ENCODE measurements at places on chromosomes 5 and 9.

DNA sequence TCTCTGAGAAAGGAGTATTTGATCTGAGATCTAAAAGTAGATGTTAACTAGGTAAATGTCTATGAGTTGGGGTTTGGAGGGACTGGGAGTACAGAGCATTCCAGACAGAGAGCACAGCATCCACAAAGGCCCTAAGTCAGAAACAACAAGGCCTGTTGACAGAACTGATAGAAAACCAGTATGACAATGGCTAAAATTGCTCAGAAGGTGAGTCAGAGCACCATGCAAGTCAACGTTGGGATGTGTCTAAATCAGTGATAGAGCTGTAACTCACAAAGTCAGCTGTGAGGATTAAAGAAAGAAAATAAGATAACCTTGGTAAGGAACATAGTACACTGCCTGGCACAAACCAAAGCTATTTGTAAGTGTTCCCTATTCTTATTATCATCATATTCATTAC lies 124.0 kb downstream of the CETN3 start:
- DNase-seq = no peak

- DNase-seq = no peak
Measured at GRCh38 chr5:69046375-69046957, 47.3 kb upstream of the SLC30A5 start.

GRCh38 chr9:130842545-130842944 lies 7.5 kb downstream of the ABL1 start:
- no peak for DNase-seq

- DNase-seq = no peak
Measured at GRCh38 chr5:178365501-178366440, 133.2 kb upstream of the PHYKPL start.

GRCh38 chr5:109479260-109479860 lies 69.6 kb upstream of the PJA2 start:
- peak; percentile 4 for DNase-seq

GRCh38 chr5:58498340-58498942 lies 7.2 kb downstream of the GAPT start:
- DNase-seq = peak; percentile 26

DNA sequence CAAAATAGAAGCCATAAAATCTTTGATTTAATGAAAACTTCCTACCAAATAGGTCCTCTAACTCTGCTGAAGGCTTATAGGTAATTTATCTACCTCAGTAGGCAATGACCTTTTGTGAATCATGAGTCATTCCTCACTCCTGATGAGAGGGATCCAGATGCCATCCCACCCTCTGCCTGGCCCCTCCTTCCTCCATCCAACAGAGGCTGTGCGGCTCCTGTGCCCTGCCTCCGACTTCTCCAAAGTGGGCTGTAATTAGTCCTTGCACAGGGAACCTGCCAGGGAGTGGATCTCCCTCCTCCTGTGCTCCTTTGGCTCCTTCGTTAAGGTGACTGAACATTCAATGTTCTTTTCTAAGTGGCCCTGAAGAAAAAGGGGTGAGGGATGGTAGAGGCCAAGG lies 213.9 kb upstream of the TBCA start:
- no peak for DNase-seq

GRCh38 chr9:8766096-8766495 lies 966.5 kb upstream of the DMAC1 start:
- DNase-seq = no peak

- peak; percentile 42 for DNase-seq
Measured at GRCh38 chr9:107737987-107738743, 248.6 kb upstream of the KLF4 start.

DNA sequence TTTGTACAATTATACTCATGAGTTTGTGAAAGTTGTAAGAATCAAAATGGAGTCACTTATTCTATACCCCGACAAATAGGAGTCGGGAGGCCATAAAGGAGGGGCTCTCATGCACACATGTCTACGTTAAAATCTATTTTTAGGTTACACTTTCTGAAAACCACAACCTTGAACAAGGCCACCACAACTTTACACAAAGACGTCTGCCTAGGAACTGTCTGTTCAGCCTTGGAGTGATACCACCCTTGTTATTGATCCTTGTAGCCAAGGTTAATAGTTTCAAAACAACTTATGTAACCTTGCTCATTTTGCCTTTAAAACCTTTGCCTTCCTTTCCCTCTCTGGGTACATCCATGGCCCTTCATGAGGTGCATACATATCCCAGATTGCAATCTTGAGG lies 4.1 kb upstream of the NDFIP1 start:
- no peak for DNase-seq

GRCh38 chr9:136437430-136437829 lies 2.2 kb downstream of the INPP5E start:
- DNase-seq = no peak

DNA sequence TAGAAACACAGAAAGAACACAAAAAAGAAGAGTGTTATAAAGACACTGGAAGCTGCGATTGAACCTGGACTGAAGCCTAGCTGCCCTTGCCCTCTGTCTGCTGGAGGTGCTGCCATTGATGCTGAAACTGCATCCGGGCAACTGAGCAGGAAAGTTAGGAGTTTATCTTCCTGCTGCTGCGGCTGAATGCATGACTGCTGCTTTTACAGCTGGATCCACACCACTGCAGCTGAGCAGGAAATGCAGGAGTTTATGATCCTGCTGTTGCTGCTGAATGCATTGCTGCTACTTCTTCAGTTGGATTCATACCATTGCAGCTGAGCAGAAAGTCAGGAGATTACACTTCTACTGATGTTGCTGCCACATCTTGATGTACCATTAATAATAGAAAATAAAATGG lies 21.8 kb upstream of the JAKMIP2 start:
- no peak for DNase-seq

- DNase-seq = no peak
Measured at GRCh38 chr5:16709691-16710433, 93.1 kb upstream of the RETREG1 start.

- DNase-seq = no peak
Measured at GRCh38 chr5:118310401-118310800, 677.9 kb downstream of the DTWD2 start.

DNA sequence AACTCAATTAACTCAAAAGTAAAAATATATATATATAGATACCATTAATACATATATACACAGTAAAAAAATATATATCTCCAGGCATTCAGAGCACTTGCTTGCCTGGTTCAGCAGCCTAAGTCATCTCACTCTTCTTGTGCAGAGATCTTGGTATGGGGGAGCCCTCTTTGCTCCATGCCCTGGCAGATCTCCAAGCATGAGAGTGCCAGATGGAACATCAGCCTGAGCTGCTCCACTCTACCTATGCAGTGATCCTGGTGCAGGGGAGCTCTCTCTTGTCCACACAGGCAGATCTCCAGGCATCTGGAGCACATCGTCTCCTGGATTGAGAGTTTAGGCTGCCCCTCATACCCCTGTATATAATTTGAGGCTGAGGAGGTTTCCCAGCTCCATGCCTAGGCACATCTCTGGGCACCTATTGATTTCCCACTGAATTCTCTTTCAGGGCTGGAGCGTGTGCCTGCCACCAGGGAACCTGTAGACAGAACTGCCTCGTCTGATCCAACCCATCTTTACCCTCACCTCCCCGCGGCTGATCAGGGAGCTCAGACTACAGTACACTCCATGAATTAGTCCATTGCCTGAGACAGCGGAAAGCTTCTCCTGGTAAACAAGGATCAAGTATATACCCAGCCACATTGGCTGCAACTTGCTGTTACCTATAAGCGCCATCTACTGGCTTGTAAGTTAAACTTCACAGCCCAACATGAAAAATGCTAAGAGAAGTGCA lies 342.4 kb upstream of the GRIA1 start:
- DNase-seq = peak; percentile 76

- no peak for DNase-seq
Measured at GRCh38 chr9:14945351-14945750, 35.1 kb upstream of the FREM1 start.

- DNase-seq = no peak
Measured at GRCh38 chr5:119996128-119996527, 366.8 kb downstream of the FAM170A start.

All from NCI-H1694 (cell line).